Thoracic aorta (tissue), 2 donors: ENCODE measurements at places on chromosomes 2 and 18.

DNA sequence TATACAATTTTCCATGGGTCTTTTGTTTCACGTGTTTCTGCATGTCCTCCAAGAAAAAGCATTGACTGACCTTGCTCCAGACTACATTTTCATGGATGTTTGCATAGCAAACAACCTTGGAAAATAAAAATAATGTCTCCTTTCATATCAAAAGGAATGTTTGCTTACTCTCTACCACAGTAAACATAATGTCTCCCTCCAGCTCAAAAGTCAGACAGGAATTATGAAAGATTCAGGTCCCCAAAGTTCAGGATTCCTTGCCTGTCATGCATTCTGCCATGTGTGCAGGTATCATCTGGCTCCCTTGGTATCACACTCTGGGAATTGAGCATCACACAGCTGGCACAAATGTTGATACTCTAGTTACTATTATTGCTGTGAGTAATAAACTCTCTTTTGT is 103.1 kb upstream of the ZC3H15 start:
- DNase-seq: no peak

- no peak for DNase-seq
These were observed 201.0 kb downstream of the RIT2 start for GRCh38 chr18:42914476-42914875.

DNA sequence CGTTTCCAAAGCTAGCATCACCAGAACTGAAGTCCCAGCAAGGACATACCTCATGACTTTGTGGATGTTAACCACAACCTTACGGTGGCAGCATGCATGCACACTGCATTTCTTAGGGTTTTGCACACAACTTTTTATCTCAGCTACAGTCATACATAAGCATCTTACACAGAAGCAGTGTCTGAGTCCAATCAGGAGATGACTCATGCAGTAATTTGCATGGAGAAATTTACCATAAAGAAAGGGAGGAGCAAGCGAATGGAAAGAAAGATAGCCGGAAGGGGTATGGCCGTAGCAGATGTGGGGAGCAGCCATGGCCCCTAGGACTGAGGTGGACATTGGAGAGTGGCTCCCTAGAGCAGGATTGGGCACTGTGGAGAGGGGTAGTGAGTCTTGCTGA is 522.5 kb downstream of the GALR1 start:
- no peak for DNase-seq

- DNase-seq: peak; percentile 76
These were observed 194.2 kb downstream of the INHBB start for GRCh38 chr2:120539937-120540718.

DNA sequence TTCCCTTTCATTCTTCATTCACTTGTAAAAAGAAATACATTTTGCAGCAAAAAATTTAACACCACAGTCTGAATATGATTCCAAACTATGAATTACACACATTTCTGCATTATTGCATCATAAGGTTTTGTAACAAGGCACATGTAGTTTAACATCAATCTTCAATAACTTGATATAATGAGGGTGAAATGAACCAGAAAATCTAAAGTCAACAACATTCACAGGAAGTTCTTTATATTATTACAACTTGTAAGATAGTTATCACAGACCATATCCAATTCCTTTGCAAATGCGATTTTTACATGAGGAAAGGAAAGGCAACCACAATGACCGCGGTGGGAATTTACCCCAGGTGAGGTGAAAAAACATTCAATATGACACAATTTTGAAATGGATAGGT is 213.3 kb downstream of the NAPG start:
- no peak for DNase-seq

GRCh38 chr18:54881229-54881768 is 53.0 kb downstream of the RAB27B start:
- DNase-seq: no peak

- DNase-seq: no peak
These were observed 61.8 kb upstream of the YWHAQ start for GRCh38 chr2:9692456-9693195.

GRCh38 chr2:146950361-146950760 is 894.5 kb upstream of the ACVR2A start:
- no peak for DNase-seq

GRCh38 chr2:217994776-217995274 is 8.0 kb downstream of the TNS1 start:
- no peak for DNase-seq

DNA sequence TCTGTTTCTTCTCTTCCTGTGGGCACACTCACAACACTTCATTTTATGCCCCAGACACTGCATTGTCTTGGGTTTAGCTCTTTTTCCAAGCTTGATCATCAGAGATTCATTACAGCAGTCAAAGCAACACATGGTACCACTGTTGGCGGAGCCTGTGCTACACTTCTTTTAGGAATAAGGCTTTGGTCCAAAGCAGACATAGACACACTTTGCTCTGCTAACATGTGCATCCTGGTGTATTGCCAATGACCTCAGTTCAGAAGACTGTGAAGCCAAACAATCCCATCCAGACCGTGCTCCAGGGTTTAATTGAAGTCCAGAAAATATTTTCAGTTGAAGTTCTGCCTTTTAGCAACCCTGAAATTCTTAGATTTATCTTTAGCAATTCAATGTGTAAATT is 354.6 kb upstream of the RAB12 start:
- DNase-seq: no peak

GRCh38 chr18:24876266-24876665 is 415.8 kb downstream of the HRH4 start:
- no peak for DNase-seq

GRCh38 chr2:132754392-132754791 is 84.4 kb upstream of the LYPD1 start:
- no peak for DNase-seq

DNA sequence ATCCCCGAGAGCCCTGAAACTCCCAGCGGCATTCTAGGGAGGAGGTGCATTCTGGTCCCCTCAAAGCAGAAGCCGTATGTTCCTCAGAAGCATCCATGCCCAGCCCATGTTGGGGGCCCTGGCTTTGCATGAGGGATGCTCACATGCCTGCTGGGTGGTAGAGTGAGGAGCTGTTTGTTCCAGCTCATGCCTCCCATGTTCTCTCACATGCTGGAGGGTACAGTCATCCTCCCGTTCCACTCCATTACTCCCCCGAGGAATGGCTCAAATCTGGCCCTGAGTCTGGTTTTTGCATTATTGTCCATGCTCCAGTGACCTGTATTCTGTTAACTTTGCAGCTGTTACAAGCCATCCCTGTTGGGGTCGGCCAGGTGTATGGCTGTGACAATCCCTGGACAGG is 24.1 kb downstream of the SLC14A2 start:
- no peak for DNase-seq

DNA sequence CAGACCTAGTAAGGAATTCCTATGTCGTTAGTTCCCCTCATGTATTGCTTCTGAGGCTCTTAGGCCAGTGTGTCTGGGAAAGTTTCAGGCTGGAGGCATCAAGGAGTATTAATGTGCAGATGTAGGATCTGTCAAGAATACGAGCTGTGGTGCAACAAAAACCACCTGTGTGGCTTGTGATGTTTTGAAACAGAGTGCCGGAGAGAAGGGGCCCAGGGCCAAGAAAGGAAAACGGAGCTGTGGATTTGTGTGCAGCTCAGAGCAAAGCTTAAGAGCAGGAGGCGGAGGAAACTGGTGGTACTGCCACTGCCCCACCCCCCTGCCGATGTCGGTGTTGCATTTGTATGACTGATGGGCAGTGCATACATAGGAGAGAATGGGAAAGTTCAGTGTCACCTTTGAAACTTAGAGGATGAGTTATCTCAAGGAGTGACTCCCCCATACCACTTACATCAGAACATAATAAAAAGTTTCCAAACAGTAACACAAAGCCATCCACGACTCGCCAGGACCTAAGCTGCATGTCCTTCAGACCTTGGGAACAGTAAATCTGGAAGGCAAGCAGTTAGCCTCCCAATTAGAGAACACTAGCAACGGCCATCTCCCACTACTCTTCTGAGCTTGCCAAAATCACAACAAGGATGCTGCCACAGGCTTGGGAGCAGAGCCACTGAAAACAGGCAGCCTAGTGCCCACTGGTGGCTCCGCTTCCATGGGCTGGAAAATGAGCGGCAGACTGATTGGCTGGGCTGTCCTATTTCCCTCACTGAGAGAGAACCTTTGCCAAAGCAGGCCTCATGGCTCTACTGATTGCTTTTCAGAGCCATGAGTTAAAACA is 152.7 kb upstream of the NT5C1B start:
- DNase-seq: no peak

GRCh38 chr2:180006231-180006630 is 866 bp downstream of the CWC22 start:
- DNase-seq: no peak

DNA sequence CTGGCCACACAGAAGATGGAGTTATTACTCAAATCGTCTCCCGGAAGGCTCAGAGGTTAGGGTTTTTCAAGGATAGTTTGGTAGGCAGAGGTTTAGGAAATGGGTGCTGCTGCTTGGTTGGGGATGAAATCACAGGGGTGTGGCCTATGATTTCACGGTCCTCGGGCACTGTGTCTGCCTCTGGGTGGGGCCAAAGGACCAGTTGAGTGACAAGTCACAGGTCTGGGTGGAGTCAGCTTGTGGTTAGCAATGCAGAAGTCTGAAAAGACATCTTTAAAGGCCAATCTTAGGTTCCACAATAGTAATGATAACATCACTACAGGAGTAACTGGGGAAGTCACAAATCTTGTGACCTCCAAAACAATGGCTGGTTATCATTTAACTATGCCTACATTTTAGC is 387.8 kb downstream of the ZNF521 start:
- no peak for DNase-seq

GRCh38 chr2:231715988-231716616 is 7.8 kb downstream of the PTMA start:
- DNase-seq: no peak

GRCh38 chr2:15410884-15411283 is 150.2 kb downstream of the NBAS start:
- no peak for DNase-seq

DNA sequence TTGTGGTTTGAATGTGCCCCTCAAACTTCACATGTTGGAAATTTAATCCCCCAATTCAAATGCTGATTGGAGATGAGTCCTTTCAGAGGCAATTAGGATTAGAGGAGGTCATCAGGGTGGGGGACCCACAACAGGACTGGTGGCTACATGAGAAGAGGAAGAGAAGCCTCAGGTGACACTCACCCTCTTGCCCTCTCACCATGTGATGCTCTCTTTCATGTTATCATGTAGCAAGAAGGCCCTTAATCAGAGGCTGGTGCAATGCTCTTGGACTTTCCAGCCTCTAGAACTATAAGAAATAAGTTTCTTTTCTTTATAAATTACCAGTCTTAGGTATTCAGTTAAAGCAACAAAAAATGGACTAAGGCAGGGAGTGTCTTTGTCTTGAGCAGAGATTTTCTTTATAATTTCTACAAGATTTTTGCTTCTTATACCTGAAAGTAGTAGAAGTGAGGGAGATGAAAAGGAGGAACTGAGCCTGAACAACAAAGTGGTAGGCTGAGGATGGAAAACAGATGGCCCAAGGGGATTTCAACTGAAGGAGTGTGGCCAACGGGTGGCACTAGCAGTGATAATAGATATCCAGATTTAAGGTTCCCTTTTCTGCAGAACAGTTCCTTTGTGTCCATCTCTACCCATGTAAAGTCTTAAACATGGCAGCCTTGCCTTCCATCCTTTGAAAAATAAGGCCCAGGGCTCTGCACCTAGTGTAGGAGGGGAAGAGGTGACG is 49.2 kb upstream of the TGIF1 start:
- DNase-seq: no peak

- DNase-seq: no peak
These were observed 1097.2 kb upstream of the CNTNAP5 start for GRCh38 chr2:122927710-122928557.

GRCh38 chr18:61572871-61573270 is 239.6 kb downstream of the CDH20 start:
- no peak for DNase-seq

- DNase-seq: no peak
These were observed 100.6 kb downstream of the BABAM2 start for GRCh38 chr2:27991146-27991545.

DNA sequence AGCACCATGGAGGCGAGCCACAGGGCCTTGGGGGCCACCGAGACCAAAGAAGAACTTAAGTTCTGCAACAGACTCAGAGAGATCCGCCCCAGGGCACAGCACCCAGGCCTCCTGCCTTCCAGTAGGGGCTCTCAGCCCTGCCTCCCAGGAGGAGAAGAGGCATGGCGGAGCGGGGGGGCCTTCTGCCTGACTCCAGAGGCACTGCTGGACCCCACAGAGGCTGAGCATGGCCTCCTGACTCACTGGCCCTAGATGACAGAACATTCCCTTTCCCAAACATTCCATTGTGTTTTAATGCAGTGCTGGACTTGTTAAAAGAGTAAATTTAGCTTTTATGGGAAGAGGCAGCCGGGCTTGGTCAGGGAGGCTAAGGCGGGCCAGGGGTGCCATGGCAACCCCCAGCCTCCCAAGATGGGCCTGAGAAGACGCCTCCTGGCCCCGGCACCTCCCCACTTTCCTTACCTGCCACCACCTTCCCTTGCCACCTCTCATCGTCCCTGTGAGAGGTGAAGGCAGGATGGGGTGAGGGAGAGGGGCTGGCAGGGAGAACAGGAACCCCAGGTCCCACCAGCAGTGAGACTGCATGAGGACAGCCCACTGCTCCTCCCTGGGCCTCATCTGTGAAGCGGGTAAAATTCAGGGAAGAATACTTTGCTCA is 65.4 kb downstream of the SMAD7 start:
- DNase-seq: no peak

GRCh38 chr2:130370490-130370889 is 14.6 kb downstream of the PTPN18 start:
- no peak for DNase-seq

DNA sequence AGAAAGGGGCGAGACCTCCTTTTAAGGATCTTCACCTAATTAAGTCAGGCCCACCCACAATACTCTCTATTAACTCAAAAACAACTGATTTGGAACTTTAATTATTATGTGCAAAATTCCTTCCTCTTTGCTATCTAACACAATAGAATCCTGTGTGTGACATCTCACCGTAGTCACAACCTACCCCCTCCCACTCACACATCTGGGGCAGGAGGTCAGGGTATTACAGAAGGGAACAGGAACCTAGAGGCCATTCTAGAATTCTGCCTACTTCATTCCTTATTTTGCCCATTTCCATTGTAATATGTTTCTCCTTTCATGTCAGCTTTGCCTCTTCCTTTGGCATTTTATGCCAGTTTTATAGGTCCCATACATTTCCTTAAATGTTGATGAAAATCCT is 829.3 kb upstream of the ID2 start:
- DNase-seq: no peak

DNA sequence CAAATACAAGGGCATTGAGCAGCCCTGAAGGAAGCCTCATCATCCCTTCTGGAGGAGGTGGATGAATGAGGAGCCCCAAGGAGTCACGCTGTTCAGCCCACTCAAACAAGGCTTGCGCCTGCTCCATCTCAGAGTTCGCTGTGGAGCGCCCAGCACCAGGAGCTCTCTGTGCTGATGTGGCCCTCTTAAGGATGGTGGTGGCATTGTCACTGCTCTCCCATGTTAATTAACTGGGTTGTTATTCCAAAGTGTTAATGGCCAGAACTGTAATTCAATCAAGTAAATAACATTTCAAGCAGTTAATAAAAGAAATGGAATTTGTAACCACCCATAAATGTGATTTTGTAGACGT is 726.0 kb upstream of the RAB6C start:
- DNase-seq: no peak

- DNase-seq: no peak
These were observed 54.1 kb downstream of the ATP8B1 start for GRCh38 chr18:57748770-57749603.
